Stomach (tissue), 19 donors: ENCODE measurements at places on chromosomes 13 and 19. TPM values are rescaled to one million over a fixed set of nuclear protein-coding genes. Genes with fewer than 3 reads are reported as not detected.

The CYP4F2 gene
- not detected for total RNA-seq

The RNF113B gene
- total RNA-seq = not detected

The SOX1 gene
- total RNA-seq = not detected

The HSD17B14 gene
- 4.5 TPM for total RNA-seq

The SPATA13 gene
- total RNA-seq = 46.7 TPM

The SIGLEC12 gene
- total RNA-seq = not detected

The OR7C1 gene
- total RNA-seq = not detected

GRCh38 chr13:48012668-48013067 is 11.6 kb upstream of the SUCLA2 start:
- H3K4me3 ChIP-seq = no peak overlapping the region
- DNase-seq = no peak
- H3K4me1 ChIP-seq = peaks cover 9% of the 10 kb centered on the region
- no peaks in the 10 kb centered on the region for H3K36me3 ChIP-seq

DNA sequence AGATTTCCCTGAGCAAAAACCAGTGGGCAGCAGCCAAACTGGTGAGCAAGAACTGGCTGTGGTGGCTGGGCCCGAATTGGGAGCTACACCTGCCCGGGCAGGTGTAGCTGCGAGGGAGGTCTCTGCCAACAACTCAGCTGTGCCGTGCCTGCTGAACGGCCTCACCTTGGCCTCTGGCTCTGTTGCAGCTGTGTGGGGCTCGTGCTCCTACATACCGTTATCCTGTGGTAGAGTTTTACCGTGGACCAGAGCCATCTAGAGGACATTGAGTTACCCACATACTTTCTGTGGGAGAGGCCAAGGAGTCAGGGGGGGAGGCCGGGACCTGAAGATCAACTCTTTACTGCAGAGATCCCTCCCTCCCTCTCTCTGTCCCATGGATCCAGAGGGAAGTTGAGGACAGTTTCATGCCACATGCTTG is 113.2 kb downstream of the TM9SF2 start:
- H3K27me3 ChIP-seq = no peaks in the 10 kb centered on the region
- peak; percentile 50 for DNase-seq
- no peak overlapping the region for H3K4me3 ChIP-seq
- H3K36me3 ChIP-seq = no peaks in the 10 kb centered on the region
- H3K27ac ChIP-seq = no peak overlapping the region

DNA sequence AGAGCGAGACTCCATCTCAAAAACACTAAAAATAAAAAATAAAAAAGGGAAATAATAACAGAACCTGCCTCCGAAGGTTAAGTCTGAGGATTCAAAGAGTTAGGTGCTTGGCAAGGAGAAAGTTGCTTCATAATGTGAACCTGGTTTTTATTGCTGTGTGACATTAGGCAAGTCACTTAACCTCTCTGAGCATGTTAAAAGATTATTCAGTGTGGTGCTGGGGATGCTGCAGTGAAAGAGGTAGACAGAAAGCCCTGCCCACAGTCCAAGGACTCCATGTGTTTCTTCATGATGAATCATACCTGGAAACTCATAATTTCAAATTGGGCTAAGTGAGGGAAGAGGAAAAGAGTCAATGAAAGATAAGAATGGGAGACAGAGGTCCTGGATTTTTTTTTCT is 2.4 kb downstream of the IL27RA start:
- H3K36me3 ChIP-seq = no peaks in the 10 kb centered on the region
- no peaks in the 10 kb centered on the region for H3K27me3 ChIP-seq
- H3K4me1 ChIP-seq = peaks cover 15% of the 10 kb centered on the region
- no peak overlapping the region for H3K27ac ChIP-seq
- DNase-seq = no peak
- no peak overlapping the region for H3K4me3 ChIP-seq

GRCh38 chr13:71634602-71635443 is 232.2 kb downstream of the DACH1 start:
- no peaks in the 10 kb centered on the region for H3K4me1 ChIP-seq
- no peaks in the 10 kb centered on the region for H3K27me3 ChIP-seq
- no peak overlapping the region for H3K4me3 ChIP-seq
- H3K27ac ChIP-seq = no peak overlapping the region

GRCh38 chr13:104143760-104144416 is 1077.7 kb upstream of the SLC10A2 start:
- no peak overlapping the region for H3K27ac ChIP-seq
- H3K4me3 ChIP-seq = no peak overlapping the region
- no peaks in the 10 kb centered on the region for H3K27me3 ChIP-seq
- no peak for DNase-seq

DNA sequence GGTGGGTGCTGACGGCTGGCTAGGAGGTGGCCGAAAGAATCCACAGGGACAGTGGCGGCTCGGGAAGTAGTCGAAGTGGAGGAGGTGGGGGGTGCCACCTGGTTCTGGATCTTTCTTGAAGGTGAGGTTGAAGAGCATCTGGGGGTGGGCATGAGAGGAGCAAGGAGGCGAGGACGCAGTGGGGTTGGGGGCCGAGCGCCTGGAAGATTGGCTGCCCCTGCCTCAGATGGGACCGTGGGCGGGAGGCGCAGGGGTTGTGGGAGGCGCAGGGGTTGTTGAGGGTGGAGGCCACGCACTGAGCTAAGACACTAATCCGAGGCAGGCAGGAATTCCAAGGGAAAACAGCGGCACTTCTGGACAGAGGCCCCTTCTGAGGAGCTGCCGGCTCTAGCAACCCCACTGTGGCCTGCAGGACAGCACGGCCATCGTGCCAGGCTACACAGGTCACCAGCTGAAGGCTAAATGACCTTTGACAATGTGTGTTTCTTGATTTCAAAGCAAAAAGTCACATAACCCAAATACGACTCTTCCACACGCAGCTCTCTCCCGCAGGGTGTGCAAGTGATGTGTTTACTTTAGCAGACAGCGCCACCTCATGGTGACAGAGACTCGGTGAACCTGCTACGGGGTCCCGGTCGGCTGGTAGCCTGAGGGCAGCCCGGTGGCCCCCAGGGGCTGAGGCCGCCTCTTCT is 44.1 kb upstream of the RANBP3 start:
- H3K4me3 ChIP-seq = no peak overlapping the region
- H3K36me3 ChIP-seq = peaks cover 4% of the 10 kb centered on the region
- no peaks in the 10 kb centered on the region for H3K27me3 ChIP-seq
- no peak overlapping the region for H3K27ac ChIP-seq

GRCh38 chr13:44089452-44089851 is 209.7 kb downstream of the LACC1 start:
- no peak overlapping the region for H3K4me3 ChIP-seq
- H3K36me3 ChIP-seq = no peaks in the 10 kb centered on the region
- no peak for DNase-seq
- H3K27me3 ChIP-seq = no peaks in the 10 kb centered on the region
- H3K27ac ChIP-seq = no peak overlapping the region
- H3K4me1 ChIP-seq = no peaks in the 10 kb centered on the region

GRCh38 chr13:41650706-41651105 is 193.4 kb downstream of the RGCC start:
- H3K27ac ChIP-seq = no peak overlapping the region
- H3K4me3 ChIP-seq = no peak overlapping the region
- peaks cover 6% of the 10 kb centered on the region for H3K4me1 ChIP-seq
- no peak for DNase-seq

DNA sequence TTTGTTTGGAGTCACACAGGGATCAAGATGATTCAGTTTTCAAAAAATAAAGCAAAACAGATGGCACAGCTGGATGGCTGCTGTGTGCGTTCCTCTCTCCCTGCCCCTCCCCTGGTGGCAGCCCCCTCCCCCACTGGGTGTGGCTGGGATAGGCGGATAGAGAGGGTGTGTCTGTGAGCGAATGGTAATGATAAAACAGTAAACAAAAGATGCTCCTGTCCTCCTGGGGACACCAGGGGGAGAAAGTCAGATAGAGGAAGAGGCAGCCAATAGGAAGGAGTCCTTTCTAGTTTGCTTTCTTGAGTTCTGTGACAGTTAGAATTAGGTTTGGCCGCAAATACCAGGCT is 6.5 kb downstream of the TMEM255B start:
- peaks cover 41% of the 10 kb centered on the region for H3K27me3 ChIP-seq
- no peak for DNase-seq
- no peaks in the 10 kb centered on the region for H3K36me3 ChIP-seq
- H3K27ac ChIP-seq = no peak overlapping the region

DNA sequence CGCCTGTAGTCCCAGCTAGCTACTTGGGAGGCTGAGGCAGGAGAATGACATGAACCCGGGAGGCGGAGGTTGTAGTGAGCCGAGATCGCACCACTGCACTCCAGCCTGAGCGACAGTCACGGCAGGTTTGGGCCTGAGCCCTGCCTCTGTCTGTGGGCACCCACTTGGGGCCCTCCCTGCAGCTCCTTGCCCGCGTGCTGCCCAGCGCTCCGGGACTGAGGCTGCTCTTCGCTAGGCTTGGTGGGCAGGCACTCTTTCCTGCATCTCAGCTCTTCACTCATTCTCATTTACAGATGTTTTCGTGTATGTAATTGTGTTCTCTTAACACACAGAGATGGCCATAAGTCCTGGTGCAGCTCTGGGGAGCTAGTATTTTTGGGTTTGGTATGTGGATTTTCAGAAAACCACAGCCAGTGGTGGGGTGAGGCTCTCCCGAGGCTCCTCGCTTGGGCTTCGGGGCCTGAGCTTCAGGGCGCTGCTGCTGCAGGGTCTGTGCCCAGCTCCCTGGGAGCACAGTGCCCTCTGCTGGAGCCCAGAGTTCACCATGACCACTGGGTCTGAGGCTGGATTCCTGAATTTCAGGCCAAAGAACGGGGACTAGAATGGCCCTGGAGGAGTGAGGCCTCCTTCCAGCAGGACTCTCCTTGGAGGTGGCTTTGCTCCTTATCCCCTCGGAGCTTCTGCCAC is 15.2 kb downstream of the UPF1 start:
- DNase-seq = peak; percentile 92
- H3K27me3 ChIP-seq = no peaks in the 10 kb centered on the region
- H3K27ac ChIP-seq = no peak overlapping the region
- peak overlapping the region; percentile 8 for H3K4me3 ChIP-seq

- no peaks in the 10 kb centered on the region for H3K27me3 ChIP-seq
- no peak overlapping the region for H3K4me3 ChIP-seq
- DNase-seq = no peak
- H3K36me3 ChIP-seq = no peaks in the 10 kb centered on the region
- no peaks in the 10 kb centered on the region for H3K4me1 ChIP-seq
Observed at GRCh38 chr19:42052241-42052863, 17.7 kb downstream of the GRIK5 start.

GRCh38 chr13:73082471-73082870 is 23.7 kb downstream of the KLF5 start:
- no peaks in the 10 kb centered on the region for H3K36me3 ChIP-seq
- H3K4me3 ChIP-seq = no peak overlapping the region

DNA sequence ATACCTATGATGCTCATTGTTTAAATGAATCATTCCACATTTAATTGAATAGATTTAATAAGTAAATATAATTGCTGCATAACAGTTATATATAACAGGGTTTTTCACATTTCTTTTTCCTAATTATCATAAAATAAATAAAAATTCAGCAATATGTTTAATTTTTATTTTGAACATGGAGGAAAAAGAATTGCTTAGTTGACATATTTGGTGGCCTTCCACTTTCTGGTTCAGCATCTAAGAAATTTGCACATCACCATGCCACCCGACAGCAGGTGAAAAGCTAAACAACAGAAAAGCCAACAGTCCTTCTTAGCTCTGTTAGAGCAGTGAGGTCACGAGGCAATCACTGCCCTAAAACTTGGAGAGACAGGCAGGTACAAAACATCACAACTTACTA is 790.2 kb downstream of the GPC5 start:
- no peak overlapping the region for H3K4me3 ChIP-seq
- H3K4me1 ChIP-seq = no peaks in the 10 kb centered on the region
- no peak for DNase-seq
- H3K27ac ChIP-seq = no peak overlapping the region
- no peaks in the 10 kb centered on the region for H3K36me3 ChIP-seq

GRCh38 chr13:31756346-31756745 is 17.0 kb downstream of the RXFP2 start:
- H3K36me3 ChIP-seq = no peaks in the 10 kb centered on the region
- no peak overlapping the region for H3K27ac ChIP-seq
- H3K4me1 ChIP-seq = no peaks in the 10 kb centered on the region
- no peak for DNase-seq
